ENCODE measurements at places on chromosomes 16 and 17.

- DNase-seq = no peak
Observed at GRCh38 chr16:71649704-71650103, 23.7 kb downstream of the MARVELD3 start.

- DNase-seq = no peak
Observed at GRCh38 chr17:32882029-32882428, 5.1 kb upstream of the MYO1D start.

DNA sequence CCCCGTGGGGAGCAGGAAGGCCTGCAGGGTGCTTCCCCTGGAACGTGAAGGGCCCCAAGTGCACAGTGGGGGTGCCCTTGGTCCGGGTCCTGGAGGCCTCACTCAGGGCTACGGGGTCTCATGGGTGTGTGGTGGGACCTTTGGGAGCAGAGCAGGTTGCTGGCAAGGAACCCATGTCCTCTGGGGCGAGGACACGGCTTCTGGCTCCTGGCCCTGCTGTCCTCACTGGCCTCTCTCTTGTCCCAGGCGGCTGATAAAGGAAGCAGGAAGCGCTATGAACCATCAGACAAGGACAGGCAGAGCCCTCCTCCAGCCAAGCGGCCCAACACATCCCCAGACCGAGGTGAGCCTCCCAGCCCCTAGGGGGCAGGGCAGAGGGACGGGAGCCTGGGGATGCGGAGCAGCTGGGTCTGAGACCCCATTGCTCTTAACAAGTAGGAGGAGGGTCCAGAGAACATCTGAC, 9.8 kb upstream of the IL17C start:
- DNase-seq = no peak

DNA sequence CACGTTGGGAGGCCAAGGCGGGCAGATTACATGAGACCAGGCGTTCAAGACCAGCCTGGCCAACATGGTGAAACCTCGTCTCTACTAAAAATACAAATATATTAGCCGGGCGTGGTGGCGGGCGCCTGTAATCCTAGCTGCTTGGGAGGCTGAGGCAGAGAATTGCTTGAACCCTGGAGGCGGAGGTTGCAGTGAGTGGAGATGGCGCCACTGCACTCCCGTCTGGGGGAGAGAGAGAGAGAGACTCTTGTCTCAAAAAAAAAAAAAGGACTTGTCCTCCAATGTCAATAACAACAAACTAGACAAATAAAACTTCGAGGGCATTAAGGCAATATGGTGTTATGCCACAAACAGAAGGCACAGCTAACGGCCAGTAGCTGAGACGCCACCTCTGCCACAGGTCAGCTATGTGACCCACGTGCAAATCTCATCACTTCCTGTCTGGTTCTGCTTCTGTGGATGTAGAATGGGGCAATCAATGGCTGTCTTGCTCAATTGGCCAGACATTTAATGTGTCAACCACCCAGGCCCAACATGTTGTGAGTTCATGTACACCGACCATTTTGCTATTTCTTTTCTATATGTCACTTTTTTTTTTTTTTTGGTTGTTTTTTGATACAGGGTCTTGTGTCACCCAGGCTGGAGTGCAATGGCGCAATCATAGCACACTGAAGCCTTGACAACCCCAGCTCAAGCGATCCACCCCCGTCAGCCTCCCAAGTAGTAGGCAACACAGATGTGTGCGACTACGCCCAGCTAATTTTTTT, 834 bp upstream of the TXNDC11 start:
- DNase-seq = peak; percentile 72

DNA sequence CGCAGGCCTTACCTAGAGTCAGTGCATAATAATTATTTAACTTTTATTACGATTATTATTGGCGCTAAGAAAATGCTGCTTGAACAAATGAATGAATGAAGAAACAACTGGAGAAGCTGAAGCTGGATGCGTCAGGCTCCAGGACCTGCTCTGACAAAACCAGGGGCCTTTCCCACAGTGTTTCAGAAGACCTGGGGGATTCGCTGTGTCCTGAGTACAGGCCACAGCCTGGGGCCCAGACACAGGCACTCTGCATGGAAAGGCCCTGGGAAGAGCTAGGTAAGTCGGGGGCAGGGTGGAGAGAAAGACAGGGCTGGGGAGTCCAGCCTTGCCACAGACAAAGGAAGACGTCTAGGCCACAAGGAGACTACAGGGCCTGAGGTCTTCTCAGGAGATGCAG, 226.1 kb downstream of the ZNF423 start:
- no peak for DNase-seq

DNA sequence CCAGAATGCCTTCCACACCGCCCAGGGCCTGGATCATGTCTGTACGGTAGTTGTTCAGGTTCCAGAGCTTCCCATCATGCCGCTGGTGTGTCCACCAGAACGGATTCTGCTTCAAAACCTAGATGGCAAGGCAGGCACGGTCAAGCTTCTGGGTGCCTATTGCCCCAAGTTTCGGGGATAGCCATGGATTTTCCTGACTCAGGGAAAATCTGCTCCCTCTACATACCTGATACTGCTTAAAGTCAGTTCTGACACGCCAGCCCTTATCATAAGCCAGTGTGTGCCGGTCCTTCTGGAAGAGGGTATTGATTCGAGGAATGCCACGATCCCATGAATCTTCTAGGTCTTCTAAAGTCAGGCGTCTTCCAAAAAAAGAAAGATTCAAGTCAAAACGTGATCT, 11.4 kb upstream of the RILP start:
- DNase-seq = no peak

- no peak for DNase-seq
Observed at GRCh38 chr16:85751698-85752501, 1.0 kb upstream of the C16orf74 start.

GRCh38 chr17:78179372-78179771, 7.5 kb downstream of the TK1 start:
- DNase-seq = peak; percentile 83

- DNase-seq = no peak
Observed at GRCh38 chr16:4803898-4804762, 1.7 kb upstream of the ROGDI start.

DNA sequence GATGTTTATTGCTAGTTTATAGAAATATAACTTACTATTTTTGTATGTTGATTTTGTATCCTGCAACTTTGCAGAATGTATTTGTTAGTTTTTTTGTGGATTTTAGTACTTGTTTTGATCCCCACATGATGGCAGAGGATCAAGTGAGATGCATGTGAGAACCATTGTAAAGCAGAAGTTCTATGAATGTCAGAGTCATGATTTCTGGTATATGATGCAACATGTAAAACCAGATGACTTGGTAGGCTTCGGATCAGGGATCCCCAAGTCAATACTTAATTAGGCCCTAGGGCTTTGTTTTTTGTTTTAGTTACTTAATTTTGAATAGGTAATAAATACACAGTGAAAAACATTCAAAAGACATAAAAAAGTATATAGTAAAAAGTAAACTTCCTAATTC, 45.8 kb downstream of the ESRP2 start:
- DNase-seq = no peak

GRCh38 chr16:11499295-11500089, 87.2 kb downstream of the LITAF start:
- DNase-seq = no peak

DNA sequence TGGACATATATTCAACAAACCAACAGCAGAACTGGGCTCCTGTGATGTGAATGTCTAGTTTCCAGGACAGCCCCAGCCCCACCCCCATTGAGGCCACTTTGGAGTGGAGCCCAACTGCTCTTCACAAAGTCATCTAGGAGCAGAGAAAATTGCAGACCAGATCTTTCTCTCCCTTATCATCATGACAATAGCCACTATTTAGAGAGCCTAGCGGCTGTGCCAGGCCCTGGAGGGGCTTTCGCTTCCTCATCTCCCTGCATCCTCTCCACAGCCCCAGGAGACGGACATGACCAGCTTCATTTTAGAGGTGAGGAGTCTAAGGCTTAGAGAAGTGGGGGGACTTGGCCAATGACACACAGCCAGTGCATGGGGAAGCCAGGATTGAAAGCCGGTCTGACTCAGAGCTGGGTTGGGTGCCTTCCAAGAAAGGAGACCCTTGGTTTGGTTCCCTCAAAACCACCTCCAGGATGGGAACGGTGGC, 1.4 kb downstream of the PRSS8 start:
- no peak for DNase-seq

DNA sequence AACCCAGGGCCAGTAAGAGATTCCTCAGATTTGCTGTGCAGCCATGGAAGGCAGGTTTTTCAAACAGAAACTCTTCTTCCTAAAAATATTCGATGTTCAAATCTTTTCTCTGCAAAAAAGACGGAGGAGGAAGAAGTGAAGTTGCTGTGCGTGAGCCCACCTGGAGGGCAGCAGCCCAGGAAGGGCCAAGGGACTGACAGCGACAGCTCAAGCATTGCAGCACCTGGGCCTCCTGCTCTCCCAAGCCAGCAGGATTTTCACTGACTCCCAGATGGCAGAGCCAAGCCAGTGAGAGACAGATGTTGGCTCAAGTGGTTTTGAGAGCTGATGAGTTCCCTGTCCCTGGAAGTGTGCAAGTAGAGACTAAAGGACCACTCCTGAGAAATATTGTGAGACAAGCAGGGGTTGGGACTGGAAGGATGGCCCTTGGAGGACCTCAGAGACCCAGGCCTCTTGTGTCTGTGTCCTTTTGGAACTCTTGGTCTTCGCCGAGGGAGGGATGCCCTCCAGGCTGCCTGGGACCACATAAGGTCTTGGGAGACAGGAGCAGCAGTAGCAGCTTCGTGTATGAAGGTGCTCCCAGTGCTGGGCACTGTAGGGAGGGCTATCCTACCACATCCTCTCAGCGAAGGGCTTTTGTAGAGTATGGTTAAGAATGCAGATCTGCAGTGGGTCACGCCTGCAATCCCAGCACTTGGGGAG, 29.3 kb upstream of the TNFRSF13B start:
- no peak for DNase-seq

DNA sequence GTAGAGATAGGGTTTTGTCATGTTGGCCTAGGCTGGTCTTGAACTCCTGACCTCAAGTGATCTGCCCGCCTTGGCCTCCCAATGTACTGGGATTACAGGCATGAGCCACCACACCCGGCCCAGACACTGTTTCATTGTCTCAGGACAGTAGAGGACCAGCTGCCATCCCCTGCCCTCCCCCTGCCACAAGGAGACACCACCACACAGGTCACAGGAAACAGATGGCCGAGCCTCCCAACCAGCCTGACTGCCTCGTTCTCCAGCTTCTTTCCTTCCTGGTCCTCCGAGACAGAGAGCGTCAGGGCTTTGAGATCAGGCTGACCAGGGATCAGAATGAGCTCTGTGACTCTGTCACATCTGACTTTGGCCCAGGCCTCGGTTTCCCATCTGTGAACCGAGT, 20.8 kb upstream of the RNPS1 start:
- DNase-seq = no peak

DNA sequence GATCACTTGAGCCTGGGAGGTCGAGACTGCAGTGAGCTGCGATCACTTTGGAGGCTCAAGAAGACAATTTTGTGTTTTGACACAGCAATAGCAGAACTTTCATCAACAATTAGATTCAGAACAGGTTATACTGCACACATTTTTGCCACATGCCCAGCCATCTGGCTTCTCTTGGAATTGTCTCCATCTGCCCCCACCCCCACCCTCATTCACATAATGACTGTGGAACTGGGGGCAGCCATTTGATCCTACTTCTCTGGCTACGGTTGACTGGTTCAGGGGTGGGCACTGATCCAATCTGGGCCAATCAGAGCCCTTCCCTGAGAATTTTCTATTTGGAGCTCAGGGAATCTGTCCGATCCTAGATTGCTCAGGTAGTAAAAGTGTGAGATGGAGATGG, 14.0 kb downstream of the TMEM92 start:
- no peak for DNase-seq

GRCh38 chr17:1789936-1790335, 28.1 kb downstream of the SERPINF1 start:
- no peak for DNase-seq

GRCh38 chr16:71249399-71249798, 18.9 kb upstream of the HYDIN start:
- DNase-seq = no peak

GRCh38 chr17:44122816-44123355, 555 bp downstream of the HDAC5 start:
- no peak for DNase-seq

- DNase-seq = peak; percentile 91
Observed at GRCh38 chr17:8153525-8153956, 1.3 kb upstream of the PER1 start.

GRCh38 chr16:57742543-57742942, 7.0 kb downstream of the KATNB1 start:
- no peak for DNase-seq

DNA sequence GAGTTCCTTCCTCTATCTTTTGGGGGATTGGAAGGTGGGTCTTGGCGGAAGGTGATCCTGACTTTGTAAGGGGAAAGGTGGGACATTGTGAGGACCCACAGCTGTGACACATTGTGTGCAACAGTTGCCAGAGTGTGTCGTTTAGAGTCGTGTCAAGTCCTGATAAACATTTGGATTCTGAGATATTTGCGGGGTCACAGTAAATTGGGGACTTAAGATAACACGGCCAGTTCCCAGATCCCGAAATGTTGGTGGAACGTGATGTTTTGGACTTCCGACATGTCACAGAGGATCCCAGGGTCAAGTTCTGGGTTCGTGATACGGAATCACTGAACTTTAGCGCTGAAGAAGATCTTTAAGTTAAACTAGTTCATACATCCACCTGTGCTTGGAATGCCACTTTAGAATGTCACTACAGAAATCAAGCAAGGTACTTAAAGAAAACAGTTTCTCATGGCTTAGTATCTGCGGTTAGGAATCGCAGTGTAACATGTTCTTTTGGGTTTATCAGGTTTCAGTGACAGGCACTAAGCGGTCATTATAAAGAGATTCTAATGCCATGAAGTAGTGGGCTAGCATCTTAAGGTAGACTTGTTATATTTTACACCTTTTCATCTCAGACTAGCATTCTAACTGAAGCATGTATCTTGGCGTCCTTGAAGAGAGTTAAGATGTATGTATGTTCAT, 815 bp downstream of the ATAD5 start:
- no peak for DNase-seq

- peak; percentile 31 for DNase-seq
Observed at GRCh38 chr17:17077101-17077500, 34.8 kb downstream of the MPRIP start.

DNA sequence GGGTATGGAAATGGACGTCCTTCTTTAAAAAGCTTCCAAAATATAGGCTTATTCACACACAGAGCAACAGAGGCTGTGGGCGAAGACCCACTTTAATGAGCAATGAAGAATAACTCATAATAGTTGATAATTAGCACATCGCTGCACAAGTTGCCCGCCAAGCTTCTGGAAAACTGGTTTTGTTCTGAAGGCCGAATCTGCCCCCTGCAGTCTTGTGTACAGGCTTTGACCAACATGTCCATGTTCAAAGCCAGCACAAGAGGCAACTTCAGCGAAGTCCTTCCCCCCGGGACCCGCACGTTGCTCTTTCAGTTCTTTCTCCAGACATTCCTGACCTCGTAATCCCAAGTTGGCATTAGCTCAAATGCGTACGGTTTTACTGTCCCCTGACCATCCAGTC, 73.3 kb downstream of the IRX5 start:
- DNase-seq = no peak

GRCh38 chr16:1706386-1707192, 594 bp downstream of the MAPK8IP3 start:
- peak; percentile 83 for DNase-seq

- no peak for DNase-seq
Observed at GRCh38 chr16:22183901-22184614, 21.8 kb downstream of the SDR42E2 start.
